Activated naive CD4-positive, alpha-beta T cell treated with anti-CD3 and anti-CD28 coated beads for 36 hours (primary cell): ENCODE measurements at places on chromosomes 13 and 19.

DNA sequence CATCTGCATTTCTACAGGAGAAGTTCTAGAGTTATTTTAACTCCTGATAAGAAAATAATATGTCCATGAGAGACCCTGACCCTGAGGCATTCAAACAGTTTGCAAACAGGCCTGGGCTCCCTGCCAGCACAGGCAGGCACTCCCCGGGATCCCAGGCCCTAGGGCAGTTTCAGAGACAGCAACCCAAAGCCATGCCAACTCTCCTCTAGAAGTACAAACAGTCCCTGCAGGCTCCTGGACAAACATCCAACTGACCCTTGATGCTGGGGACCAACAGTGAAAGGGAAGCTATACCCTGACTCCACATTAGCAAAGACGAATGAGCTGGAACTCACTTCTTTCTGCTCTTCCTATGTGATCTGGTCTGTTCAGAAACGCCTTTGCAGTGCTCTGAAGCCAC lies 44.8 kb downstream of the CCDC70 start:
- no peak overlapping the region for H3K27ac ChIP-seq
- H3K4me1 ChIP-seq = peaks cover 29% of the 10 kb centered on the region
- H3K36me3 ChIP-seq = no peaks in the 10 kb centered on the region

DNA sequence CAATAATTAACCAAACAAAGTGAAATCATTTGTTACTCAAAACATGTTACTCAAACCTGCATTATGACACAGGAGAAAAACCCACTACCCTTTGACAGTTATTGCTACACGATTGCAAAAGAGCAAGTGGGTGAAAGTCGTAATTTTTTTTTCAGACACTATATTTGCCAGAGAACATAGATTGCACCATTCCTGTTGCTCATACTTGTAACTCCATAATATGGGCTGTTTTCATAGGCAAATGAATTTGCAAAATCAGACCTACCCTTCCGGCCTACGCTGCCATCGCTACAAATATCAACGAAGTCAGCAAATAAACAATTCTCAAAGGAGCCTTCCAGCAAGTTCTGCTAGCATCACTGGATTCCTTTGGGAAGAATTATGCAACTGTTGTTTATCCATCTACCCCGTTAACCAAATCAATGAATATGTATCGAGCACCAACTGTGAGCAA lies 396.5 kb downstream of the IRS2 start:
- DNase-seq = no peak
- H3K4me3 ChIP-seq = no peak overlapping the region
- H3K4me1 ChIP-seq = no peaks in the 10 kb centered on the region
- peaks cover 14% of the 10 kb centered on the region for H3K27me3 ChIP-seq
- H3K36me3 ChIP-seq = no peaks in the 10 kb centered on the region

DNA sequence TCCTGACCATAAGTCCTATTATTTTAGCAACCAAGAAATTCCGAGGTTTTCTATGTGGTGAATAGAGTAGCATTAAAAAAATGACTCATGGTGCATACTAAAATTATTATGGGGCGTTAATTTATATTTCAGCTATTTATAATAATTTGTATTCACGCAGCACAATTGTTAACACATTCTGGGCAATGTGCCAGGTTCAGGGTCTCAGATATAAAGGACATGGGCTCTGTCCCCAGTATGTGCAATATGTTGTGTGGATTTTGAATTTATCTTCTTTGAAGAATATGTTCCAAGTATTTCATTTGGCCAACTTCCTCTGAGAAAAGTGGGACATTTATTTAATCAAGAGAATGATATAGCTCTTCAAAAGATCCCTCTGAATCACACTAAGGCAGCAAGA lies 1434.7 kb upstream of the PRR20A start:
- no peaks in the 10 kb centered on the region for H3K4me1 ChIP-seq
- H3K27me3 ChIP-seq = no peaks in the 10 kb centered on the region
- no peak overlapping the region for H3K4me3 ChIP-seq
- no peak overlapping the region for H3K27ac ChIP-seq

- H3K4me3 ChIP-seq = no peak overlapping the region
- H3K4me1 ChIP-seq = no peaks in the 10 kb centered on the region
- no peaks in the 10 kb centered on the region for H3K36me3 ChIP-seq
- peaks cover 2% of the 10 kb centered on the region for H3K27me3 ChIP-seq
- H3K27ac ChIP-seq = no peak overlapping the region
- DNase-seq = no peak
These were observed 59.0 kb downstream of the PTPRS start for GRCh38 chr19:5281588-5281987.

DNA sequence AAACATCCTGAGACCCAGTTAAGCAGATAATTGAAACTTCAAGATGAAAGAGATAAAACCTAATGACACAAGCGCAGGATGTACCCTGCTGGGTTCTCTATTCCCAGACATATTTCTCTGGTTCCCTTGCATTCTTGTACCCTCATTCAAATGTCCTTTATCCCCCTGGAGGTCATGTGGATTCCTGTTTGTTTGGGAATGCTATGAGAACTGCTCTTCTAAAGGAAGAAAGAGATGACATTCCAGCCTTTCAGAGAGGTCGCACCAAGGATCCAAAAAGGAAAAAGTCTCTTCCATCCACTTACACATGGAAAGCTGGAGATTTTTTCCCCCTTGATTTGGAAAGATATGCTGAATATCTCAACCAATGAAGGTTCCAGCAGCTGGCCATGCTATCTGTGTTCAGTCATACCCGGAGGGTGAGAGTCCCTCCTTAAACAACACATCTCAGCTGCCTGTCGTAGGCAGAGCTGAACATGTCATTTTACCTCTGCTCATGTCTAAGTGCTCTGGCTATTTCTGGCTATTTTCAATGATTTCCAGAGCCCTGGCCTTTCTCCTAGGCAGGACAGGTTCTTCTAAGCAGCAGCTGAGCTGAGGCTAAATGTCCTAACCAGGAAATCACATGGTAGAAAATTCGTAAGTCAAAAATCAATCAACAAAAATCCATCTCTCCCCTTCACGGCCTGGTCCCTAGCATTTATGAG lies 52.5 kb downstream of the C13orf42 start:
- no peaks in the 10 kb centered on the region for H3K4me1 ChIP-seq
- H3K4me3 ChIP-seq = no peak overlapping the region
- H3K36me3 ChIP-seq = no peaks in the 10 kb centered on the region
- no peak for DNase-seq

DNA sequence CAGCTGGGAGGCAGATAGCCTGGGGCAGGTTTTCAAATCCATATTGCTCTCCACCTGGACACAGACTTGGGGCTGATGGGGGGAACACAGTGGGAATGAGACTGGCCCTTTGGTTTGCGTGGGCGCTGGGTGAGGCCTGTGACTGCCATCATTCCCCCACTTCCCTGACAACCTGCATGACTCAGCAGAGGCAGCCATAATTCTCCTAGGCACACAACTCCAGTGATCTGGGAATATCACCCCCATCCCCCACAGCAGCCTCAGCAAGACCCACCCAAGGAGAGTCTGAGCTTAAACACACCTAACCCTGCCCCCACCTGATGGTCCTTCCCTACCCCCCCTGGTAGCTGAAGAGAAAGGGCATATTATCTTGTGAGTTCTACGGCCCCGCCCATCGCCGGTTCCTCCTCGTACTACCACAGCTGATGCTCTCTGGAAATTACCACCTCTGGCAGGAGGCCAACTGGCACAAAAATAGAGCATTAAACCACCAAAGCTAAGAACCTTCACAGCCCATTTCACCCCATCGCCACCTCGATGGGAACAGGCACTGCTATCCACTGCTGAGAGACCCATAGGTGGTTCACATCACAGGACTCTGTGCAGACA lies 71.0 kb downstream of the RNF17 start:
- no peaks in the 10 kb centered on the region for H3K4me1 ChIP-seq
- no peaks in the 10 kb centered on the region for H3K36me3 ChIP-seq
- H3K4me3 ChIP-seq = no peak overlapping the region
